BE2C (cell line): ENCODE measurements at places on chromosomes 4 and X.

- no peak for DNase-seq
These were observed 61.7 kb downstream of the TMA16 start for GRCh38 chr4:163556177-163556576.

- DNase-seq: no peak
These were observed 35.8 kb downstream of the ARHGEF38 start for GRCh38 chr4:105588252-105588651.

GRCh38 chr4:109721033-109721432, 8.8 kb downstream of the PLA2G12A start:
- DNase-seq: no peak

DNA sequence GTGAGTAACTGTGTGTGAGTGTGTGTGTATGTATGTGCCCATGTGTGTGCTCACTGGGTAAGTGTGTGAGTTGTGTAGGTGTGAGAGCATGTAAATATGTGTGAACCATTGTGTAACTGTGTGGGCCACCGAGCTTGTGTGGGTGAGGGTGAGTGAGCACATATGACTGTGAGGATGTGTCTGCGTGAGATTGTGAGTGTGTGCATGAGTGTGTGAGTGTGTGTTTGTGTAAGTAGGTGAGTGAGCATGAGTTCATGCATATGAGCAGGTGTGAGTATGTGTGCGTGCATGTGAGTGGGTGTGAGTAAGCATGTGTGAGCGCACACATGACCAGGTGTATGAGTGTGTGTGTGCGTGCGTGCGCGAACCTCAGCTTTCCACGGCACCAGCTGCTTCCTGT, 1.4 kb upstream of the ATP2B3 start:
- no peak for DNase-seq

GRCh38 chr4:22482250-22483127, 33.4 kb downstream of the ADGRA3 start:
- no peak for DNase-seq

DNA sequence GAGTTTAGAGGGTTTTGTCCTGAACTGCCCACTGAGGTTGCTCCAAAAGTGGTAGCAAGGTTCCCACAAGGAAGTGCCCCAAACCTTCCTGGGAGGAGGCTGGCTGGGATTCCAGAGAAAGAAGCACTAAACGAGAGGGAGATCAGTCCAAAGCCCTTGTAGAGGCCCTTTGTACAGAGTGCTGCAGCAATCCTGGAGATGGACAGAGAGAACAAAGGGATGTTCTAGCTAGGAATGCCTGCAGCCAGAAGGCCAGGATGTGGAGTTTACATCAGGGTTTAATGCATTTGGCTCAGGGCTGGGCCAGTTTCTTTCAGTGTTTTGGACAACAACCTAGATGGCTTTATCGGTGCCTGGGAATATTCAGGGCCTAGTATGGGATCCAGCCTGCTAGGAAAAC, 2155.1 kb upstream of the AGA start:
- DNase-seq: no peak

DNA sequence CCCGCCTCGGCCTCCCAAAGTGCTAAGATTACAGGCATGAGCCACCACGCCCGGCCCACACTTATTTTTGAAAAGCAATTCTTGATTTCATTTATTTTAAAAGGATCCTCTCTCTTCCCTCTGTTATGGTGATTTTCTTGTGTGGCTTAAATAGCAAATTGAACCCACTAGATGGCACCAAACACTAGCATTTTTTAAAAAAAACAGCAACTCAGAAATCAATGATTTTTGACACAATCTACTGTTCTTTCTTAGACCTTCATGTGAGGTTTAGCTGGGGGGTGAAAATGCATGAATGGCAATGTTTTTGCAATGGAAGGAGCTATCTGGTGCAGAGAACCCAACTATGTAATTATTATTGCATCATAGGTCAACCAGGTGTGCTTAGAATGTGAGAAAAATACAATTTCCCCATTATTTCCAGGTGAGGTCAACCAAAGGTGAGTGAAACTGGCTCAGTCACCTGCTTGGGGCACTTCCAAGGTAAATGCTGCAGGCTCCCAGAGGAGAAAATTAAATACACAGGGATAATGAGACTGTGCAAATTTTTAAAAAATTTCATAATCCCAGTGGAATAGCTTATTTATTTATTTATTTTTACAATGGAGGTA, 226.7 kb upstream of the PRKX start:
- DNase-seq: no peak

DNA sequence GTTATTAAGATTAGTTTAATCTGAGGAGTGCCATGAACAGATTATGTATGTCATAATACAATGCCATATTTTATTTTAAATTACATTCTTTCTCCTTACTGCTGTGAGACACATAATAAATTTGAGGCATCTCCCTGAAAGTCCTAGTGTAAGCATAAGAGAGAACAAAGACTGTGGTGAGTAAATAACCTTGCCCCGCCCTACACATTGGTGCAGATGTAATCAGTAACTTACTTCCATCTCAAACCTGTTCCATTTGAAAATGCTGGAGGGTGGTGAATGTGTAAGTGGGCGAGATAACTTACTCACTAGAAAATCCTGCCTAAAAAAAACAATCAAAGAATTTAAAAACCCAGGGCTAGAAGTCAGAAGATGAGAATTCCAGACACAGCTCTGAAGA, 338.1 kb upstream of the SLIT2 start:
- no peak for DNase-seq

DNA sequence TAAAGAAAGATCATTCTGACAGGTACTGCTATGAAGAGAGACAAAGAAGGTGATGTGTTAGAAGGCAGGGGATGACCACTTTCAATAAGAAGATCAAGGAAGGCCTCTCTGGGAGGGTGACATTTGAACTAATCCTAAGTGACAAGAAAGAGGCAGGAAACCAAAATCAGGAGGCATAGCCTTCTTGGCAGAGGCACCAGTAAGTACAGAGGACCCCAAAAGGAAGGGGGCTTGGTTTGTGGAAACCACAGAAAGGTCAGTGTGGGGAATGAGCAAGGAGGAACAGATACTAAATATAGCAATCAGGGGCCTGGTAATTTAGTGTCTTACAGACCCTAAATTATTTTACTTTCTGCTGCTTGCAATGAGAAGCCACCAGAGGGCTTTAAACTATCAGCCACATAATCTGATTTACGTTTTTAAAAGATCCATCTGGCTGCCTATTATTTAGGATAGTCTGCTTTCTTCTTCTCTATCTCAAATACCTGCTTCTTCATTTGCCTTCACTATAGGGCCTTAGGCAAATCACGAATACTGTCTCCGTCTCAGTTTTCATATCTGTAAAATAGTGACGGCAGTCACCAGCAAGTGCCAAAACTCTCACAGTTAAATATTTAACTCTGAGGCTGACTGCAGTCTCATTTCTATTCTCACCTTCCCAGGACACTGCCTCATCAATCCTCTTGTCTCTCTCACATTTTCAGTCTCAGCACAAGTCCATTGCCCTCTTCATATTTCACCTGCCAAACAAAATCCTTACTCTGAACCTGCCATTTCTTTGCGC, 16.7 kb downstream of the NR3C2 start:
- DNase-seq: no peak
